NCI-H187 treated with DMSO at 0.1 percent for 48 hours (cell line): ENCODE measurements at places on chromosomes 1 and 21.

GRCh38 chr1:87044424-87044823, 130.0 kb downstream of the HS2ST1 start:
- no peak for DNase-seq

GRCh38 chr1:24015221-24016210, 35.4 kb upstream of the SRSF10 start:
- no peak for DNase-seq

DNA sequence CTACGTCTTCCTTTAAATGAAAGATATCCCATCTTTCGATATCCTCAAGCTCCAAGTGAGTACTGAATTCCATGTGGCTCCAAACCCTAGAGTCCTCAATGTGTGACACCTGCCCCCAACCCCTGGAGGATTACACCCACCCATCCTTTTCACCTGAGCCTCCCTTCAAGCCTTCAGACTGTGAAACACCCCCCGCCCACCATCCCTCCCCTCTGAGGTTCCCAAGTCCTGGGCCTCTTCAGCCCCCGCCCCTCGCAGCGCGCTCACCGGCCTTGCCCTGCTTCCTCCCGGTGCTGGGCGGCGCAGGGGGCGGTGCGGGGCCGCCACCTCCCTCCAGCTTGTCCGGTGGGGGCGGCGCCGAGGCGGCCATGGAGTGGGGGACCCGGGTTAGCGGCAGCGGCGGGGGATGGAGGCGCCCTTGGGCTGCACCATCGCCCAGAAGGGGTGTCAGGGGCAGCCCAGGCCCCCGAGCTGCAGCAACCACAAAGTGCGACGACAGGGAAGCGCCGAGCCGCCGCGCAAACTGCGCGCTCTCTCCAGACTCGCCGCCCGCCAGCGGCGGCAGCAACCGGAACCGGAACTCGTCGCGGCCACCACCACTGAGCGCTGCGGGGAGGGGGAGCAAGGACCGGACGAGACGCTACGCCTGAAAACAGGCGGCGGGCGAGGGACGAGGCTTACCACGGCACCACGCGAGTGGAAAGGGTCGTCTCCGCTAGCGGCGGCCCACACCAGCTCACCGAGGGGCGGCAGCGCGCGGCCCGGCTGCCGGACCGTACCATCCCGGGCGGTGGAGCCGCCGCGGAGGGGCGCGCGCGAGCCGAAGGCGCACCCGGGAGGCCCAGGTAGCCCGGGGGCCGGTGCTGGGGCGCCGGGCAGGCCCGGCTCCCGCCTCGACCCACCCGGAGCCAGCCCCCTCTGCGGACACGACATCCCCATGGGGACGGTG, at the start of gene PYGO2:
PYGO2 (minus strand) TSS at position 576 of the 949 bp plus-strand sequence; CDS start at position 370, 206 bp downstream.
- DNase-seq, result peak; percentile 54

DNA sequence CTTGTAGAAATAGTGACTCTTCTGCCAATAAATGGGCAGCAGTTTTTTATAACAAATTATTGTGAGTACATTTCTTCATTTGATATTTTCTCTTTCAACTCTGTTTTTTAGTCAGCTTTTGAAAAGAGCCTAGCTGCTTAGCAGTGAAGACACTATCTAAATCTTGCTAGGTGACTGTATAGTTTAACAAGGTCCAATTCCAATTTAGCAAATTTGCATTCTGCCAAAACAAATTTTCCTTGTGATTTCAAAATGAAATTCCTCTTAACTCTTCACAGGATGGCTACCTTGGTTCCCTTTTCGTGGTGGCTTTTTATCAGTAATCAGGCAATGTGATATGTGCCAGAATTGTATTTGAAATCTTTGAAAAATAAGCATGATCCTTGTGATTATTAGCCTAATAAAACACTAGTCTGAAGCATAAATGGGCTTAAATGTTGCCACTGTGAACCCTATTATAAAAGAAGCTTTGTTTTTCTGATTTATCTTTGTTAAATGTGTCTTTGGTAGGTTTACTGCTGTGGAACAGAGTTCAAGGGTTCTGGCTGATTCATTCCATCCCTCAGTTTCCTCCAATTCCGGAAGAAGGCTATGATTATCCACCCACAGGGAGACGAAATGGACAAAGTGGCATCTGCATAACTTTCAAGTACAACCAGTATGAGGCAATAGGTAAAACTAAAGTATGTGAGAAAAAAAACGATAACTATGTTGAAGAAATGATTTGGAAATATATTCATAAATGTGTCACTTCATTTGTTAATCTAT, 12.2 kb downstream of the DNASE2B start:
- DNase-seq, result no peak

DNA sequence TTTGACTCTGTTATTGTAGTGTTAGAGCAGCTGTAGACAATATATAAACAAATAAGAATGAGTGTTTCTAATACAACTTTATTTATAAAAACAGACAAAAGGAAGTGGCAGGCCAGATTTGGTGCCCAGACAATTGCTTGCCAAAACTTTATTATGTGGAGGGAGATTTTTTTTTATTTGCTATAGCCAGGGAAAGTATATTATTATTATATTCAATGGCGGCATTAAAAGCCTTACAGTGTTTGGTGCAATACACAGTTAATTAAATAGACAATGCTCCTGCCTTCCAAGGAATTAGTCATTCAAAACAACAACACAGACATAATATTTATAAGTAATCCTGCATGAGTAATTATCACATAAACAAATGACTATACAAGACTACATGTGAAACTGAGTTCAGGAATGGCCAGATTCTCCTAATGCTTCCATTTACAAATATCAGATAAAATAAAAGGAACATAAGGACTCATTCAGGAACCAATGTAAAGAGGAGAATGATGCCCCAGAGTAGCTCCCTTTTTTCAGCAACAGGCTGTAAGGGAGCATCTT, 10.6 kb upstream of the RC3H1 start:
- DNase-seq, result no peak

DNA sequence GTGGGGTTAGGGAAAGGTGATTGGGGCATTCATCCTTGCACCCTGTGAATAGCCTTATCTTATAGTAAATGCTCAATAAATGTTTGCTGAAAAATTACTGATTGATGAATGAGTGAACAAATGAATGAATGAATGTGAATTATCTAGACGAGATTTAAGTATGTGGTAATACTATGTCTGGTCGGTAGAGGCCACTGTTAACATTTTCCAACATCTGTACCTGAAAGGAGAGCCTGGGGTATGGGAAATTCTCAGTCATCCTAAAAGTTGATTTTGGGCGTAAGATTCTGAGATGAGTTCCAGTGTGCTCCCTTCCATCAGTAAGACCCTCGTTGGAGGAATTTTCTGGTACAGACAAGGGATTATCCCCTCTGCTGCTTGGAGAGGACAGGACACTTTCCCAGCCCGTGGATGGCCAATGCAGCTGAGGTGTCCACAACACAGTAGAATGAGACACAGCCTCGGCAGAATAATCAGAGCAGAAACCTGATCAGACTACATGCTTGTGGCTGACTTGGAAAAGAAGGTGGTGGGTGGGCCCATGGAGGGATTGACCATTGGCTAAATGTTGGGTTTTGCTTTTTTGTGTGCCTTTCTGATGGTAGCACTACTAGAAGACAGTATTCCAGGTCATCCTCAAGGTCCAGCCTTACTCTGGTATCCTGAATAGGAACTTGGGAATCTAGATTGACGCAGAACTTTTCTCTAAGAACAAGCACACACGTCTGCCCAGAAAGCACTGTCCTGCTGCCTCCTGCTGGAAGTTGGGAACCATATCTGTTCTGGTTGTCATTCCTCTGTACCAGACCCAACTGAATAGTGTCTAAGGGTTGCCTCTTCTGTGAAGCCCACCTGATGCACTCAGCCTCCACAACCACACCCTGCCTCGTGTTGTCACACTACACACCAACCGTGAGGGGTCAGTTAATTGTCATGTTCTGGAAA, 262.0 kb downstream of the TNR start:
- peak; percentile 24 for DNase-seq

DNA sequence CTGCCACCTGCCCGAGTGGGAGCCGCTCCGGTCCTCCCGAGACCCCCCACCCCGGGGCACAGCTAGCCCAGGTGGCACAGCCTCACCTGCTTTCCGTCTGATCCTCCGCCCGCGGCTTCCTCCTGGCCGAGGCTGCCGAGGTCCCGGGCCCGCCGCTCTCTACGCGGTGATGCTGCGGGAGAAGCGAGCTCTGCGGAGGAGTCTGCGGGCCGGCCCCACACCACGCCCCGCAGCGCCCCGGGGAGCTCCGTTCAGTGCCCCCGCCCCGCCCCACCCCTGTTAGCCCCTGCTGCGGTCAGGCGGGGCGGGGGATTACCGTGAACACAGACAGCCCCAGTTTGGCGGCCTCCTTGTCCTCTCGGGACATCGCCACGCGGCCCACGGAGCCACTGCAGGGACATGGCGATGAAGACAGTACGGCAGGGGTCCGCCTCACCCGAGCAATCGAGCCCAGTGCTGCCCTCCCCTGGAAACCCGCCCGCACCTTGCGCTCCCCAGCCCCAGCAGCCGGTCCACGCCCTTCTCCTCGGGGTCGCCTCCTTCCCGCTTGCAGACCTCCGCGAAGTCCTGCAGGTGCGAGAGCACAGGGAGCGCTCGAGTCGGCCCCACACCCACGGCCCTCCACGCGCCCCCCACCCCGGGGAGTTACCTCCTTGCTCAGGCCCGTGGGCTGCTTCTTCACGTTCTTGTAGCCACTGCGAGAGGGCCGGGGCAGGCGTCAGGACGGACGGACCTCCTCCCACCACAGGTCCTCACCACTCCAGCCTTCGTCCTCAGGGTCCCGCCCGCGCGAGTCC, 933 bp downstream of the C1orf35 start:
- no peak for DNase-seq

- DNase-seq, result no peak
Measured at GRCh38 chr1:33130297-33130696, 49.3 kb downstream of the AZIN2 start.

DNA sequence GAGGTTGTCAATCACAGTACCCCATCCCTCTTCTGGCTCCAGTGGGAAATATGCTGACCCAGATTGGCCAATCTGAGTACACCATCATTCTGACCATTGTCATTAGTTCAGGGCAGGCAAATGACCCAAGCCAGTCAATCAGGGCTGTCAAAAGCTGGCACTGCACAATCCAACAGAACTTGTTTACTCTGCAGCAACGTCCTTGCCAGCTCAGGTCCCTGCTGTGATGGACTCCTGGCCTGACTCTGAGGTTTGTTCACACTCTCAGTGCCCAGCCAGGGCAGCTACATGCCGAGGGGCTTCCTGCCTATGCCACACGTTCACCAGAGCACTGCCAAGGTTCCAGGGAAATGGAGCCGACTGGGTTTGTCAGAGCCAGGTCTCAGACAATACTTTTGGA, 14.7 kb upstream of the OVAAL start:
- DNase-seq, result no peak

DNA sequence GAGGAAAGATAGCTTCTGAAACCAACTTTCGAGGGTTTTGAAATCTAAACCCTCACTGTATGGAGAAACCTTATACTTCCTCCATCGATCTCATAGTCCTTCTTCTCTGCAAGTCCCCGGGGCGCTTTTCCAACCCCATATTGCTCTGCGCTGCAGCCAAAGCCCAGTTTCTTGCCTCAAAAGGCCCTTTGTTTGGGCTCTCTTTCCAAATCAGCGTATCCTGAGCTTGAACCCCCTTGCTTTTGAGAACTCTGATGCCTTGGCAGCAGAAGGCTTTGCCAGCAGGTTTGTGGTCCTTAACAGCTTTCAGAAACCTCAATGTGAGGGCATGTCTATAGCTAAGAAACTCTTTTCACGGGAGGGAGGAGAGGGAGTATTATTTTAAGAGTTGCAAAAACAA, 21.6 kb downstream of the PLPP3 start:
- DNase-seq, result no peak

- DNase-seq, result no peak
Measured at GRCh38 chr1:6152181-6152580, 27.9 kb downstream of the CHD5 start.

DNA sequence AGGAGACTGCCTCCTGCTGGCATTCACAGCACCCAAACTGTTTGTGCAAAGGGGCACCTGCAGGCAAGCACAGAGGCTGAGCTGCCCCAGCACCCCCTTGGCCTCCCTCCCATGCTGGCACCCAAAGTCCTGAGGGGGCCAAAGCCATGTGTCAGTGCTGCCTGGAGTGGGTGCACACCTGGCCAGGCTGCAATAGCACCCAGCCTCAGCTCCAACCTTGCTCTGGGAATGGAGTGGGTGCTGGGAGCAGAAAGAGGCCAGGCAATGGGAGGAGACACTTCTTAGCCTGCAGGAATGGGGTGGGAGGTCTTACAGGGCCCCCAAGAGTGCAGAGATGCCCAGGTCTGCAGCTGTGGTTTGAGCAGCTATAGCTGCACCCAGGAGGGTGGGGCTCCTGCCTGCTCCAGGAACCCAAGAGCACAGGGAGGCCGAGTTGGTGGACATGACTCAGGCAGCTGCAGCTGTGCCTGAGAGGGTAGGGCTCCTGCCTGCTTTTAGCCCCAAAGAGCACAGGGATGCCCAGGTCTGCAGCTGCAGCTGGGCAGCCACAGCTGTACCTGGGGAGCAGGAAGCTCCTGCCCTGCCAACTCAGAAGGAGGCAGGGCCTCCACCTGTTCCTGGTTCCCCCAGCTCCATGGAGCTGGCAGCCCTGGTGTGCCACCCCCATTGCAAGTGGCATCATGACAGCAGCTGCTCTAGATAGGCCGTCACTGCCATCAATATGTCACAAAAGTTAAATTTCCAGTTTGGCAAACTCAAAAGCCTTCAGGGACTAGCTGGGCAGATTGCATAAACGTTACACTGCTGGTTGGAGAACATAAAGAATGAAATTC, 5.3 kb upstream of the CHD1L start:
- DNase-seq, result no peak

GRCh38 chr1:208737922-208738321, 493.7 kb upstream of the PLXNA2 start:
- no peak for DNase-seq

DNA sequence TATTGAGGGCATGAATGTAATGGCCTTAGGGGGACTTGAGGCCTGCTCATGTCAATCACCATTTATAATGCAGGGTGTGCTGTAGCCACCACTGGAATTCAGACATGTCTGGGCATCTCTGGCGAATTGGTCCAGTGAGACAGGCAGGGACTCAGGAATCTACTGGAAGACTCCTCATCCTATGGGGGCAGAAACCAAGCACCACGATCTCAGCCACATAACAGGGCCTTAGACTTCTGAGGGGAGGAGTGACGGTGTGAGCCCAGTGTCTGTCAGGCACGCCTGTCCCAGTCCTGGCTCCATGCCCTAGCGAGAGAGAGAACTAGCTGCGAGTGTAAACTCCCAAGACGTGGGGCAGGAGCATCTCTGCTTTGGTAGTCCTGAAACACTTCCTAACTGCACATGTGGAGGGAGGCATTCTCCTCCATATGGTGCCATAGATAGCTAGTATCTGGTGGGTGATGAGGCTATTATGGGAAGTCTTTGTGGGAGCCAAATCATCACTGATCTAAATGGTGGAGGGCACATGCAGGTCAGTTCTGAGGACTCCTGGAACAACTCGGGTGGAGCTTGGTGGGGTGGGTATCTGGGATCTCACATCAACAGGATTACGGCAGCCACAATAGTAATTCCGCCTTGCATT, 29.8 kb upstream of the KIAA0040 start:
- no peak for DNase-seq

GRCh38 chr1:24157918-24158481, 15.1 kb upstream of the IL22RA1 start:
- DNase-seq, result no peak

- DNase-seq, result no peak
Measured at GRCh38 chr21:42037943-42038342, 27.8 kb upstream of the ZBTB21 start.
